ENCODE measurements at places on chromosomes 3 and 15.

GRCh38 chr3:178140531-178141304 is 395.5 kb upstream of the KCNMB2 start:
- DNase-seq, result no peak

DNA sequence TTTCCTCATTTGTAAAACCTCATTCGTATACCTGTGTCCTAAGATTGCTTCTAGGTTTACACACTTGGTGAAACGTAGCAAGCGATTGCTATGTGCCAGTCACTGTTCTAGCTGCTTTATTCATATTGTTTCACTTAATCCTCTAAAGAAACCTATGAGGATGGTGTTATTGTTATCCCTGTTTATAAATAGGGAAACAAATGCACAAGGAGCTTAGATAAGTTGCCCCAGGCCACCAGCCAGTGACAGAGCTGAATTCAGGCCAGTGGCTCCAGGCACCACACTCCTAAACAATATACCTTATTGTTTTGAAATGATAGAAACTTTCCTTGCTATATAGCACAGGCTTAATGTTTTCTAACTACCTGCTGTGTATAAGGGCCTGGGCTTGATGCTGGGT is 44.0 kb downstream of the LPP start:
- no peak for DNase-seq

- no peak for DNase-seq
Observed at GRCh38 chr3:127970966-127971592, 56.0 kb downstream of the KBTBD12 start.

DNA sequence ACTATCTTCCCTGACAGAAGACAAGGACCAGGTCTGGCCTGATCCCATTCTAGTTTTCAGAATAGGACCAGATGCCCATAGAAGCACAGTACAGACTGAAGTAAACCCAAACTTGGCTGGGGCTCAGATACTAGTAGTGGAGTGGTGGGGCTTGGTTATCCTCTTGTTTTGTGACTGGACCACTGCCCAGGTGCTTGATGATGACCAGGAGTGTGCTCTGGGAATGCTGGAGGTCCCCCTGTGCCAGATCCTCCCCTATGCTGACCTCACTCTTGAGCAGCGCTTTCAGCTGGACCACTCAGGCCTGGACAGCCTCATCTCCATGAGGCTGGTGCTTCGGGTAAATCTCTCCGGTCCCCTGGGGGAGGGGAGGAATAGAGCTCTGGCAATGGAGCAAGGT is 36.3 kb downstream of the ESYT3 start:
- DNase-seq, result no peak

- no peak for DNase-seq
Observed at GRCh38 chr15:52559022-52559421, 9.8 kb downstream of the ARPP19 start.

DNA sequence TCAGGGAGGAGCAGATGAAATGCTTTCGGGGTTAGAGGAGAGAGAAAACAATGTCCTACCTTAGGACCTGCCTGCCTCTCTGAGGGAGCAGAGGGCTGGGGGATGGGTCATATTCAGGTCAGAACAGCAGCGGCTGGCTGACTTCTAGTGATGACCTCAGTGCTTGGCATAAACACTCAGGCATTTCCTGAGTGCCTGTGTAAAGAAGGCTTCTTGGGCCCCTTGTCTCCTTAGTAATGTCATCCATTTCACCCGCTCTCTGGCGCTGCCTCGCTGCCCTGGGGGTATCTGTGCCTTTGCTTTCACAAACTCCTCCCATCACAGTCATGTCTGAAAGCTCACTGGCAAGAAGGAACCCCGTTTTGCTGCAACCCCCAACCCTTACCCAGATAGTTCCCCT is 82.9 kb upstream of the GSK3B start:
- no peak for DNase-seq

- no peak for DNase-seq
Observed at GRCh38 chr15:39202641-39203040, 378.2 kb upstream of the THBS1 start.

DNA sequence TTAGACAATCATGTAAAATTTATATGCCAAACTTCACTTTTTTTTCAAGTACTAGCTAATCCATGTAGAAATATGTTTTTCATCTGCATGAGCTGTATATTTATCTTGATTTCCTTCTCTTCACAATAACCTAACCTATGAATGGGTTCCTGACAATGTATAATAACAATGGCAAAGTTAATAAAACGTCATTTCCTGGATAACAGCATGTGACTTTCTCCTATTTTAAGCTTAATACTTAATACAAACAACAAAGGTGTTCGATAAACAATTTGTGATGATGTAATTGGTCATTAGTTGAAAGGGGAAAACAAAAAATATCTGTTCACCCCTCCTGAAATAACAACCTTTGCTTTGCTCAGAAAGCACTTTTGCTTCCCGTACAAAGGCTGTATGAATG is 20.4 kb downstream of the CD200 start:
- DNase-seq, result no peak

DNA sequence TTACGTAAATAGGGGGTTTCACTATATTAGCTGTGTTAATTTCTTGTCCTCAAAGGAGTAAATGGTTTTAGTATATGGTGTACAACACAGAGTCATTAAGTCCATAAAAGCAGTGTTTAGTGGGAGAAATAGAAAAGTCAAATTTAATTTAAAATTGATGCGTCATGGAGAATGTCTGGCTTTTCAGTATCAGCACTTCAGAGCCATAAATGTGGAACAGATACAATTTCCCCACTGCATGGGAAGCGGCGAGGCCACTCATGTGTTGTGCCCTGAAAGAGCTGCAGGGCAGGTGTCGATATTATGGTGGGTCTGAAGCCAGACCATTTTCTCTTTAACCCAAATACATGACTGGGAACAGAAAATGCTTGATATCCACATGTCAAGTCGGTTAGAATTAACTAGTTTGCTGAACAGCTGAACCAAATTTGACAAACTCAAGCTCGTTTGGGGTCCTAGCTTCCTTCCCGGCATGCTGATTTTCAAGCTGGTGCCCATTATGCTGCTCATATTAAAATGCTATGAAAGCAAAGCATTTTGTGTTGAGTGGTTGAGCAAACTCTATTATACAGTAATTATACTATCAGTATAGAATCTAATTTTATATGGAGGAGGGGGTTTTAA is 364.6 kb upstream of the TBL1XR1 start:
- DNase-seq, result no peak

DNA sequence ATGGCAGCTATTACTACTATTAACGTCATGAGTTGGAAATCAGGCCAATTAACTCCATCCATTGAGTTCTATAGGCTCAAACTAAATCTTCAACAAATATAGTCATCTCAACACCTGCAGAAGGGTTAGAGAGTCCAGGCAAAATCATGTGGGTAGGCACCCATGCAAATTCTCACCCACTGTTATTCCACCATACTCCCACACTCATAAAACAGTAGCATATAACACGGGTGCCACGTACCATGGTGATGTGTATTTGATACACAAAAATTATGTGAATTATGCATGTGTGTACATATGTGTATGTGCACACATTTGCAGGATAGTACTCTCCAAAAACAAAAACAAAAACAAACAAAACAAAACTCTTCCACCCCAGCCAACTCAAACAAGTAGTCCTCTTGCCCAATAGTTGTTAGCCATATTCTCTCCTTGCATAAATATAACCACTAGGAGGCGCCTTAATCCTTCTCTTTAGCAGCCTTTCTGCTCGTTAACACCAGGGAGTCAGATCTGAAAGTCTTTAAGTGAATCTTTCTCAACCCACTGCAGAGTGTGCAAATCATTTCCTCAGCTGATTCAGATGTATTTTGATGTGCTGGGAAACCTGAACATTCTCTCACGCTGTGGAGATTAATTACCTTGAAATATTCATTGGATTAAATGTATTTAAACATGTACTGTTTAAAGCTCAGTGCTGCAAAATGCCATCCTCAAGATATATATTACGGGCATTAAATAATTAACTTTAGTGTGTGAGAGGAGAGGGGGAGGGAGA is 38.0 kb upstream of the COPB2 start:
- no peak for DNase-seq

DNA sequence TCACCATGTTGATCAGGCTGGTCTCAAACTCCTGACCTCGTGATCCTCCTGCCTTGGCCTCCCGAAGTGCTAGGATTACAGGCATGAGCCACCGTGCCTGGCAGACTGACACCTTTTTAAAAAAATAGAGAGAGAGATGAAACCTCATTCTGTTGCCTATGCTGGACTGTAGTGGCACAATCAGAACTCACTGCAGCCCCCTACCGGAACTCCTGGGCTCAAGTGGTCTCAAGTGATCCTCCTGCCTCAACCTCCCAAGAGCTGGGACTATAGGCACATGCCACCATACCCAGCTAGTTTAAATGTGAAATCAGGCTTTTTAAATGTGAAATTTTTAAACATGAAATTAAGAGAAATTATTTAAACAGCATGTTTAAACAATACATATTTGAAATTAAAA is 265.2 kb upstream of the UBE2E1 start:
- DNase-seq, result no peak

- no peak for DNase-seq
Observed at GRCh38 chr15:48507416-48508065, 138.0 kb downstream of the FBN1 start.

DNA sequence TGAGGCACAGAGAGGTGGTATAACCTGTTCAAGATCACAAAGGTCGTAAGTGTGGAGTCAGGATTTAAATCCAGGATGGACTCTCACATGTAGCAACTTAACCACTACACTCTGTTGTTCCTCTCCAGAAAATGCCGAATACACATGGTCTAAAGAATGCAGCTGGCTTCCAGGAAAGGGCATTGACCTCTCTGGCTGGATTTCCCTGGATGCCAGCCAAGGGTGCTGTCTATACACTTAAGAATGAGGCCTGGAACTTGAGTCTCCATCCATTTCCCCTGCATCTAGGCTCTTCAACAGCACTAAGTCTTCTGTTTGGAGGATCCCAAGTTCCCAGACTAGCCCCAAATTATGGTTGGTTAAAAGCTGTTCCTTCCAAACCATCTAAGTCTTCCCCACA is 60.5 kb downstream of the CERS3 start:
- DNase-seq, result no peak

DNA sequence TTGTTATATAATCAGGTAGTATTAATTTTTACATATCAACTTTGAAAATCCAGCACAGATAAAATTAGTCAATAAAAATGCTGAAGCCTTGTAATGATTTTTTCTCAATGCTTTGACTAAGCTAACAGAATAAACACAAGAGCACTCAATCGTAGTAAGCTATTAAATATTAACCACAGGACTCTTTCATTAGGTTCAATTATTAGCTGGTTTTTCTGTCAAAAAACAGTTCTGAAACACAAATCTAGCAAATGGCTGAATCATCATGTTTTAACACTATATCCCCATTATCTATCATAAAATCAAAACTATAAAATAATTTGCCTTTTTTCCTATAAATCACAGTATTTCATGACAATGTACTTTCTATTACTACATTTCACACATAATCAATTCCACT is 69.6 kb downstream of the PLOD2 start:
- no peak for DNase-seq
